ENCODE measurements at places on chromosomes 7 and 10.

DNA sequence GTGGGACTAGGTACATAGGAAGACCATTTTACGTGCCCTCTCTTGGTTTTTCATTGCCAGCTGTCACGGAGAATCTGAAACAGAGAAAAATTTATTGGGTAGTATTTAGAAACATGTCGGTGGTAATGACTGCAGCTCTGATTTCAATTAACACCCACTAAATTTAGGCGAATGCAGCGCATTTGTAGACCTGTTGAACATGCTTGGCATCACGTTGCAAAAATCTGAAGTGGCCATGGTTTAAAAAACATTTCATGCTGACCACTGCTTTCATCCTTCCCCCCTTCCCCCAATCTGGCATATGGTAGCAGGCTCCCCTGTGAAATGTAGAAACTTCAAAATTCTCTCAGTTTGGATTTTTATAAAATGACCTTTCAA, 34.0 kb downstream of the LRMDA start:
- DNase-seq = no peak

GRCh38 chr7:17939606-17940301, 540 bp downstream of the SNX13 start:
- DNase-seq = peak; percentile 12

DNA sequence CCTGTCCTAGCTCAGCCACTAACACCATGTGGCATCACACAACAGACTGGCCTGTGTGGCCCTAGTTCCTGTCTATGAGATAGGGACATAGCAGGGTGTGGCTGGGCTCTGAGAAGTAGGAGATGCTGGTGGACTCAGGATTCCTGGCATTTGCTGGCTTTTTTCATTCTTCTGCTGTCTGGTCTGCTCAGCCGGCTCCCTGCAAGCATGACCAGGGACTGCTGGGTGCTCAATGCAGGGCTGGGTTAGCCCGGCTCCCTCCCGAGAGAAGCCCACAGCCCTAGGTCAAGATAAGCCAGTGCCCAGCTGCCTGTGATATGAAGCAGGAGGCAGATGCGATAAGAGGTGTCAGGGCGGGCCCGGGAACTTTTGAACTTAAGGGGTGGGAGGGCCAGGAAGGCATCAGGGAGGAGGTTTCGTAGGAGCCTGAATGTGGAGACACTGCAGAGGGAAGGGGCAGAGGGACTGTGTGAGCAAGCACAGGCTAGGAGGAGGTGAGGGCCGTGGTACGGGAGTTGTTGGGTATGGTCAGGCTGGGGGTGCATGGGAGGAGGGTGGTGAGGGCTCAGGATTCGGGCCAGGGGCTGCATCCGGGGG, 3.5 kb downstream of the AQP1 start:
- no peak for DNase-seq

DNA sequence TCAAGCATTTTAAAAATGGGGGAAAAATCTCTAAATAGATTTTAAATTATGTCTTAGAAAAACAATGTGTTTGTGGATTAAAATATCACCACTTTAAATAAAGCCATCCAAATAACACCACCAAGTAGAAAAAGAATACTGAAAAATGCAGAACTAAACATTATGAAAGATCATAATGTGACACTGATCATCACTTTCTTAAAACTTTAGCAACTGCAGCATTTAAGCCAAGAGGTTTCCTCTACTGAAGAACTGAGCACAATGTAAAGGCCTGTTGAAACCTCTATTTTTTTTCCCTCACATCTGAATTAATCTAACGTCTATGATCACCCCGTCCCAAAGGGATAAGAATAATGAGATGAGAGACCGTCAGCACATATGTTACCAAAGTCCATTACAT, 18.6 kb downstream of the MINDY3 start:
- DNase-seq = no peak

GRCh38 chr10:127349737-127350136, 153.3 kb upstream of the INSYN2A start:
- DNase-seq = no peak

DNA sequence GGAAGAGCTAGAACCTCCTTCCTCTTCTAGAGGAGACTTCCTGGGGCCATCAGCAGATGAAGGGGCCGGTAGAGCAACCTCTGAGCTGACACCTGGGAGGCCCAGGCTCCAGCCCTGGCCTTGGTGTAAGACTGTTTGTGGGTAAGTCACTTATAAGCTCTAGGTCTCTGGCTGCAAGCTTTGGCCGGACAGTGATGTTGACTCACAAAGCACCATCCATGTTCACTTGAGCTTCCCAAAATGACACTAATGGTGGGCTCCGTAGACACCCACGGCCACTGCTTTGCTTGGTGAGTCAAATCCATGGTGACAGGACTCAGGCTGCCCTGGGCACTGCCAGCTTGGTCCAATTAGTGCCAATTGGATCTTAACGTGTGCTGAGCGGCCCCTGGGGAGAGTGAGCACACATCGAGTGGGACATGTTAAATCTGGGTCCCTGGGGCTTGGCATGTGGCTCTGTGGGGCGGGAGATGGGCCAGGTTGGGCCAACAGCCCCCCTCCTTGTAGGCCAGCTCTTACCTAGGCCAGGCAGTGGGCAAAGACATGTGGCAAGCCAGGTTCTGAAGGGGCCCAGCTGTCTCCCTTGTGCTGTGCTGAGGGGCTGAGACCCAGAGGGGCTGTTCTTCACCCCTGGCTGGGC, 16.7 kb downstream of the NEURL1 start:
- no peak for DNase-seq

- no peak for DNase-seq
Observed at GRCh38 chr7:130084037-130084875, 13.9 kb downstream of the KLHDC10 start.

Measured in stimulated activated CD4-positive, alpha-beta T cell treated with anti-CD3 and anti-CD28 coated beads, Interleukin-12 subunit alpha, Interleukin-12 subunit beta, amount 100 ng/mL, for 24 hours (primary cell).